ENCODE measurements at places on chromosomes 3 and 15. TPM values are rescaled to one million over a fixed set of nuclear protein-coding genes. Genes with fewer than 3 reads are reported as not detected.

Gene ABCF3
- 32.2 TPM for total RNA-seq

GRCh38 chr3:71972031-71972430 lies 187.1 kb upstream of the PROK2 start:
- no peak for DNase-seq

Gene ADAMTS9
- total RNA-seq: 0.11 TPM

- DNase-seq: no peak
These were observed 23.6 kb upstream of the SSUH2 start for GRCh38 chr3:8668216-8668615.

DNA sequence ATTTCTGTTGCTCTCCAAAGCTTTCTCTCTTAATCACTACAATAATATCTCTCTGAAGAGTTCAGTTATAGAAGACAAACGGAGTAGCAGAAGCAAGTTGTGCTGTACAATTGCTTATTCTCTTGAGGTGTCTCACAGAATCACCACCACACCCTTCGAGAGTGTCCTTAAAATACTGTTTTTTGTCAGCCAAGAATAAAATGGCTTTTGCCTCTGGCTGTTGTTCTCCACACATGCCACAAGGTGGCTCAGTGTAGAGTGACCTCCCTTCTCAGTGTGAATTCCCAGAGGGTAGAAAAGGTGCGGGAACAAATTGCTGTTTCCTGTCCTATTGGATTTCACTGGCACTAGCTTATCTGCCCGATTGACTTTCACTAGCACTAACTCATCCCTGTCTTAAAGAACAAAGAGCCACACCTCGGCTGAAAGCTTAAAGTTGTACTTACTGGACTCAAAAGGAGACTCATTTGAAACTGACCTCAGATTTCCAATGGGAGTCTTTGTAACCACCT lies 134.2 kb upstream of the SATB1 start:
- DNase-seq: peak; percentile 60

GRCh38 chr3:58038675-58039292 lies 30.6 kb downstream of the FLNB start:
- DNase-seq: peak; percentile 48

- DNase-seq: no peak
These were observed 50.3 kb upstream of the PLXND1 start for GRCh38 chr3:129656659-129657247.

Gene AGBL1
- not detected for total RNA-seq

Measured in SK-MEL-5 (cell line).